ENCODE measurements at places on chromosomes 16 and 17. TPM values are rescaled to one million over a fixed set of nuclear protein-coding genes. Genes with fewer than 3 reads are reported as not detected.
A peak's percentile ranks its signal among the peaks of the same experiment; 100 is the strongest.

DNA sequence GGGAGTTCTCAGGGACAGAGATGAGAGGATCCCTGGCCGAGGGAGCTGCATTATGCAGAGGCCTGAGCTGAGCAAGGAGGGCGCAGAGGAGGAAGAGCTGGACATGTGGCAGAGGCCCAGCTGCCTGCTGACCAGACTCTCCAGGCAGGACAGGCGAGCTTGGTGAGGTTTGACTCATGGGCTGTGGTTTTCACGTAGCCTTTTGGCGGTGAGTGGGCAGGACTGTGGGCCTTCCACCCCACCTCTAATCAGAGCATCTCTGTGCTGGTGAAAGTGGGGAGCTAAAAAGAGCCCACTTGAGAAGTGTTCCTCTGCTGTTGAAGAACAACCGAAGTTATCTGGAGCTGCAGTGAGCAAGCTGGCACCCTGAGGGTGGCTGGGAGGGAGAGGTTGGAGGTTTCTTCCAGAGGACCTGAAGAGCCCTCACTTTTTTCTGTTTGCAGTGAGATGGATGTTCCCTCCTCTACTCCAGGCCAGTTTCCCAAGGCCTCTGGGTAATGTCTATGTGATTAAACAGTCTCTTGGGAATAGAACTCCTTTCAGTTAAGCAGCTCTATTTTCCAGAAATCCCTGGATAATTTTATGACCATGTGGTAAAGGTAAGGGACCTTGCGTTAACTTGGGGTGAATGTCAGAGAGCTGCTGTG, 11.9 kb downstream of the EPN2 start:
- DNase-seq, result peak; percentile 71

DNA sequence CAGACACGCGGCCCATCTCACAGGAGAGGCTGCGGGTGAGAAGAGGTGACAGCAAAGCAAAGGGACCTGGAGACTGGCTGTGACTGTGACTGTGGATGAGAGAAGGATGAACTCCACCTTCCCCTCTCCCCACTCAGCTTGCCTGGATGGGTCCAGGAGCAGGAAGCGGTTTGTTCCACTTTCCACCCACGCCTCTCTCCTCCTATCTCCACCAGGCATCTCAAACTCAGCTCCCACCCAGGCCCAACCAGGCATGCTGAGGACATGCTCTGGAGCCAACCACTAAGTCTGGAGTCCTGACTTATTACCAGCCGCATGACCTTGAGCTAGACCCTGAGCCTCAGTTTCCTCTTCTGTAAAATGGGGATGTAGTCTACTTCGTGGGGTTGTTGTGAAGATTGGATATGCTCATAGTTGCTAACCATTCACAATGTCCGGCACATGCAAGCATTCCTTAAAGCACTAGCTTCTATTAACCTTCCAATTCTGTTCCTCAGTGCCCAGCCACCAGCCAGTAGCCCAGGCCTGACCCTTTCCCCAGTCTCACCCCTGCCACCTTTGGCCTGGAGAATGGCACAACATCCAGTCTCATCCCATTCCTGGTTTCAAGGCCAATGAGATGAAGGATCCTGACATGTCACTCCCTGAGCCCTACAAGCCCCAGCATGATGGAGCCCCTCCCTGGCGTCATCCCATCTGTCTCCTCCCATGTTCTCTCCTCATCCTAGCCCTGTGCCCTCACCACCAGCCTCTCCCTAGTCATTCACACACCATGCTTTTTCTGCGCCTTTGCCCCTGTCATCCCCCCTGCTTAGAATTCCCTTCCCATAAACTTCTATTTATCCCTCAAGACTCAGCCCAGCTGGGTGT, 2.3 kb downstream of the GAS2L2 start:
- no peak for DNase-seq

Gene TBC1D3E
- not detected for total RNA-seq

DNA sequence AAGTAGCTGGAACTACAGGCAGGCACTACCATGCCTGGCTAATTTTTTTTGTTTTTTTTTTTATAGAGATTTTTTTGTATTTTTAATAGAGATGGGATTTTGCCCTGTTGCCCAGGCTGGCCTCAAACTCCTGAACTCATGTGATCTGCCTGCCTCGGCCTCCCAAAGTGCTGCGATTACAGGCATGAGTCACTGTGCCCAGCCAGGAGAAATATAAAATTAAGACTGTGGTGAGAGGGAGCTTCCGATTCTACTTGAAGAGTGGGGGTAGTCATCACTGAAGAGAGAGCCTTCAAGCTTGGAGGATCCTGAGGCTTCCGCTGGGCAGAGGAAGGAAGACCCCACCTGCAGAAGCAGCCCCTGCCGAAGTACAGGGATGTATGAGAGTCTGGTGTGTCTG, 34.4 kb upstream of the RGS9 start:
- DNase-seq, result no peak

GRCh38 chr17:15918661-15919259, 26.2 kb upstream of the ADORA2B start:
- DNase-seq, result peak; percentile 80

- DNase-seq, result peak; percentile 4
These were observed 306.9 kb upstream of the CA10 start for GRCh38 chr17:52465407-52465806.

Gene MYH11
- not detected for total RNA-seq

DNA sequence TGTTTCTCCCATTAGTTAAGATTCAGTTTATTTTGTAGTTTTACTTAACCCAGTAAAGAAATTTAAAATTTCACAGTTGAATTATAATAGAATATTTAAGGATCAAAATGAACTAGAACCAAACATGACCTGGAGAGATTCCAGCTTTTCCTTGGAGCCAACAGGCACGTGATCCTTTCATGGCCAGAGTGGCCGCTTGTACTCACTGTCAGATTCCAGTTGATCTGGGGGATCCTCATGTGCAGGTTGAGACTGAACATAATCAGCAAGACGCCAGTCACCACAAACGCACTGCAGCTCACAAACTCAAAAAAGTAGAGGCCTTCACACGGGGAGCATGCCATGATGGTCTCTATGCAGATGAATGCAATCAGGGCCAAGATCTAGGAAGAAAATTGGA, 31.7 kb downstream of the CMTM3 start:
- DNase-seq, result no peak

DNA sequence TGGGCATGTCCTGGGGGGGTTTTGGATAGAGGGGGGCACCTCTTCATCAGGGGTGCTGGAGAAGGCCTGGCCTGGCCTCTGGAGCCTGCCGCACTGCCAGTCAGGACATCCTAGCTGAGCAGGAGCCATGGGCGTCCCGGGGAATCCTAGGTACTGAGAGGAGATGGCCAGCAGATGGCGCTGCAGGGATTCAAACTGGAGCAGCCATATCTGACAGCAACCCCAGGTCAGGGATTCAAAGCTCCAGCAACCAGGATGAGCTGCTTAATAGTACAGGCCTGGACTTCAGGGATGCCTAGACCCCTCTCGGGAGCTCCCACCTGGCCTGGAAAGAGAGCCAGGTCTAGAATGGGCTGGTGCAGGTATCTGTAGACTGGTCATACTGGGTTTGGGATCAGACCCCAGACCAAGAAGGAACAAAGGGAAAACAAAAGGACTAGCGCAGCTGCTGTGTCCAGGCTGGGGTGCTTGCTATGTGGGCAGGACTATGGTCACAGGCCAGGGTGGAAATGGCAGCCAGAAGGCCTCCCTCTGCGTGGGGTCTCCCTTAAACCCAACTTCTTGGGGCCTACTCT, 306.9 kb upstream of the RBFOX1 start:
- peak; percentile 35 for DNase-seq

DNA sequence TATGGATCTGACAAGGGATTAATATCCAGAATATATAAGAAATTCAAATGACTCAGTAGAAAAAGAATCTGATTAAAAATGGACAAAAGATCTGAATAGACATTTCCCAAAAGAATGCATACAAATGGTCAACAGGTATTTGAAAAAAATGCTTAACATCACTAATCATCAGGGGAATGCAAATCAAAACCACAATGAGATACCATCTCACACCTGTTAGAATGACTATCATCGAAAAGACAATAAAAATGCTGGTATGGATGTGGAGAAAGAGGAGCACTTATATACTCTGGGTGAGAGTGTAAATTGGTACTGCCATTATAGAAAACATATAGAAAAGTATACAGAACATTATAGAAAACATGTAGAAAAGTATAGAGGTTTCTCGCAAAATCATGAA, 16.4 kb upstream of the HS3ST2 start:
- no peak for DNase-seq

DNA sequence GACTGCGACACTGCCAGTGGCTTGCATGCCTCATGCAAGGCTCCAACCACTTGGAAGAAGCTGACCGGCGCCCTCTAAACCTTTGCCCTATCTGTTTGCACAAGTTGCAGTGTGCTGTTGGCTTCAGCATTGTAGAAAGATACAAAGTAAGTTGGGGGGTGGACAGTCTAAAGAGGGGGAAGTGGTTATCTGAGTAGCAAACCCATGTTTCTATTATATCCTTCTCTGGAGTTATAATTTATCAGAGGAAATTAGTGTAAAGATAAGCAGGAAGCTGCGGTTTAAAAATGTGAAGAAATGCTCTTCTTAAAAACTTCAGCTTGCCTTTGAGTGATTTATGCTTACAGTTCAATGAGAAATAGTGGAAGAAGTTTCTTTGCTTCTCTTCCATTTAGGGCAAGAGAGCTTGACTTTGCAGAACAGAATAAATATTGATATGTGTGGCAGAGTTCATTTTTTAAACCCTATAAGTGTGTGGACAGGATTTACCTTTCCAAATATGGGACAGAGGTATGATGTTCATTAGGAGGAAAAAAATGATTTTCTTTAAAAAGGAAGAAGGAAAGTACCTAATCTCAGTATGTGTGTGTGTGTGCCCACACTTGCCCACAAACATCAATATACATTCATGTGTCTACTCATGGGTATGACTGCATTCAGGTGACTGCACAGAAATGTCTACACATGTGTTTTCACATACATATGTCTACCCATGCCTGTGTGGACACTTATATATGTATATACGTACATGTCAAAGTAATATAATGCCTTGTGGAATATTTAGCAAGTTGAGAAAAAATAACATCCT, 8.1 kb downstream of the AMZ2 start:
- DNase-seq, result no peak

Gene HS3ST3A1
- total RNA-seq, result 1.2 TPM

- DNase-seq, result no peak
These were observed 64.6 kb downstream of the MRTFB start for GRCh38 chr16:14135704-14136103.

DNA sequence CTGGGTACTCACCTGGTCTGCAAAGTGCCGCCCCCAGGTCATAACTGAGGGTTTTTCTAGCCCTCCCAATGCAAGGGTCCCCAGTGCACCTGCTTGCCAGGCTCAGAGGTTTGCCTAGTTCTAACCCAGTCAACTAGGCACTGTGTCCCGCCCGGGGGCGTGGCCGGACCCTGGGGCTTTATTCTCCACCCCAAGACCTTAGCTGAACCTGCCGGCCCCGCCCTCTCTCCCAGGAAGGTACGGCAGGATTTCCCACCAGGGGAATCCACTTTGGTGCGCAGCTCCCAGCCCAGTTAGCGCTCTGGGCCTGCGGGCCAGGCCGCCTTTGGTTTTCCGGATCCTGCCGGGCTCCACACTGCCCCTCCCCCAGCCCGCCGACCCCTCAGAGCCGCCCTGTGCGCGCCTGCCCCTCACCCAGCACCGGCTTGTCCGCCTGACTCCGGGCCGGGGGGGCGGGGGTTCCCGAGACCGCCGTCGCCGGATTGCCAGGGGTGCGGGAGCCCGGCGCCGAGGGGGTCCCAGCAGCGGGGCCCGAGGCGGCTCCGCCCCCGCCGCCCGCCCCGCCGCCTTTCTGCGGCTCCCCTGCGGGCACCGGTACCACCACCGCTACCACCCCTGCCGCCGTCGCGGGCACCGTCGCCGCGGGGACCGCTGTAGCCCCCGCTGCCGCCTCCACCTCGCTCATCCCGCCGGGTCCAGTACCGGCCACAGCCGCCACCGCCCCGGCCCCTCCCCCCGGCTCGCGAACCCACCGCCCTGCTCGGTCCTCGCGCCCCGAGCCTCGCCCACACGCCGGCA, 424 bp downstream of the YBX2 start:
- peak; percentile 16 for DNase-seq

GRCh38 chr17:2192367-2193057, 111.1 kb downstream of the SMG6 start:
- peak; percentile 74 for DNase-seq
